ENCODE measurements at places on chromosomes 11 and 22. TPM values are rescaled to one million over a fixed set of nuclear protein-coding genes. Genes with fewer than 3 reads are reported as not detected.

- no peak for DNase-seq
These were observed 799 bp downstream of the CCDC88B start for GRCh38 chr11:64340671-64341335.

The DGAT2 gene
- 11.3 TPM for total RNA-seq

The OTOG gene
- not detected for total RNA-seq

- DNase-seq = no peak
These were observed 10.1 kb upstream of the SERPIND1 start for GRCh38 chr22:20763630-20764470.

GRCh38 chr11:32786811-32787210, 7.7 kb downstream of the CCDC73 start:
- no peak for DNase-seq

The PPME1 gene
- 57.4 TPM for total RNA-seq

The PLEKHB1 gene
- total RNA-seq = not detected

The KCNE3 gene
- total RNA-seq = not detected

Measured in M059J (cell line).